ENCODE measurements at places on chromosomes 16 and 17. TPM values are rescaled to one million over a fixed set of nuclear protein-coding genes. Genes with fewer than 3 reads are reported as not detected.

The ACSM2B gene
- not detected for total RNA-seq

The NPIPA2 gene
- 0.60 TPM for total RNA-seq

The HGS gene
- total RNA-seq: 96.0 TPM

The HSD17B2 gene
- not detected for total RNA-seq

The SMPD3 gene
- total RNA-seq: 2.5 TPM

The KLHDC4 gene
- 15.8 TPM for total RNA-seq

The SLC43A2 gene
- total RNA-seq: 21.1 TPM

GRCh38 chr16:89946515-89946914 lies 2.0 kb upstream of the DEF8 start:
- no peak for DNase-seq
- no peak overlapping the region for H3K27ac ChIP-seq
- no peaks in the 10 kb centered on the region for H3K27me3 ChIP-seq

DNA sequence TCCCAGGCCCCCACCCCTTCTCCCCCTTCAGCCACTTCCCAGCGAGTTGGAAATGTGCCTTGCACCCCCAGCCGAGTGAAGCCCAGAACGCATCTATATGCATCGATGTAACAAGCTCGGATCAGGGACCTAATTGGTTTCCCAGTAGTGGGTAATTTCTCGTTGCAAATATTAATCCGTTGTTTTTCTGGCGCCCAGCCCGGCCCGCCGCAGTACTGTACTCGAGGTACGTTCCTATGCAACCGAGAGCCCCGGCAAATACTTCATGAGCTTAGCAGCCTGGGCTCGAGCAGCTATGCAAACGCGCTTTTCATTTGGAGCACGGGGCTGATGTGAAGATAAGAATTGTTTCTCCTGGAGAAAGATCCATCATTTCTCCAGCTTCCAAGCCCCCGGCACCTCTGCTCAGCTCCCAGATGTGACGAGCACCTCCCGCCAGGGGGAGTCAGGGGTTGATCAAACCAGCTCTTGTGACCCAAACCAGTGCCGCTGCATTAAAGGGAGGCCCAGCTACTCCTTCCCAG lies 229.8 kb downstream of the KATNIP start:
- no peak overlapping the region for H3K27ac ChIP-seq
- H3K27me3 ChIP-seq: no peaks in the 10 kb centered on the region
- no peak for DNase-seq
- H3K4me1 ChIP-seq: no peaks in the 10 kb centered on the region
- no peaks in the 10 kb centered on the region for H3K36me3 ChIP-seq

GRCh38 chr17:48127371-48128051 lies 19.9 kb downstream of the SNX11 start:
- no peaks in the 10 kb centered on the region for H3K4me1 ChIP-seq
- no peak overlapping the region for H3K4me3 ChIP-seq
- H3K27ac ChIP-seq: no peak overlapping the region
- H3K27me3 ChIP-seq: no peaks in the 10 kb centered on the region
- no peak for DNase-seq
- H3K36me3 ChIP-seq: no peaks in the 10 kb centered on the region

GRCh38 chr17:10270258-10270657 lies 71.9 kb upstream of the GAS7 start:
- H3K27ac ChIP-seq: no peak overlapping the region
- no peaks in the 10 kb centered on the region for H3K4me1 ChIP-seq
- no peak for DNase-seq
- peaks cover 5% of the 10 kb centered on the region for H3K27me3 ChIP-seq

DNA sequence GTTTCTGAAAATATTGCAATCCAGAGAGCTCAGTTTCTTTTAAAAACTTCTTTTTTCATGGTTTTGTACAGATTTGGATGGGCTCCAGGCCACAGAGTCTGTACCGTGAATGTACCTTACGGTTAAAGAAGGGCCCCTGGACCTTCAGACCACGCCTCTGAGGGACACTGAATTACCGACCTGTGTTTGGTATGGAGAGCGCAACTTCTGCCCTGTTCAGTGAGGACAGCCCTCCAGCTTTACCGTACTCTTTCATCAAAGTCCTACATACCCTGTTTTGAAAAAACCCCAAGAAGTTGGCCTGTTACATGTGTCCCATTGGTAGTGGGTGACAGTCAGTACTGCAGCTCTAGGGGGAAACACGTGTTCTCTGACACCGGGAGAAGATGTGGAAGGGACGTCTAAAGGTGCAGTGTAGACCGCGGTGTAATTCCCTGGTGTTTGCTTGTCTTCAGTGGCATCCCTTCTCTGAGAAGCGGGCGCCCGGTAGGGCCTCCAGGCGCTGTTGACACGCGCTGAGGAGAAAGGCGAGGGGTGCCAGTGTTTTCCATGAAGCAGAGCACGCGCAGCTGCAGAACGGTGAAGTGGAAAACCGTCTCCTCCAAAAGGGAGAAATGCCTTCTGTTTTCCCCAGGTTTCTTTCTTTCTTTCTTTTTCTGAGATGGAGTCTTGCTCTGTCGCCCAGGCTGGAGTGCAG lies 6.2 kb downstream of the PGS1 start:
- H3K36me3 ChIP-seq: no peaks in the 10 kb centered on the region
- peaks cover 46% of the 10 kb centered on the region for H3K4me1 ChIP-seq
- H3K4me3 ChIP-seq: no peak overlapping the region

DNA sequence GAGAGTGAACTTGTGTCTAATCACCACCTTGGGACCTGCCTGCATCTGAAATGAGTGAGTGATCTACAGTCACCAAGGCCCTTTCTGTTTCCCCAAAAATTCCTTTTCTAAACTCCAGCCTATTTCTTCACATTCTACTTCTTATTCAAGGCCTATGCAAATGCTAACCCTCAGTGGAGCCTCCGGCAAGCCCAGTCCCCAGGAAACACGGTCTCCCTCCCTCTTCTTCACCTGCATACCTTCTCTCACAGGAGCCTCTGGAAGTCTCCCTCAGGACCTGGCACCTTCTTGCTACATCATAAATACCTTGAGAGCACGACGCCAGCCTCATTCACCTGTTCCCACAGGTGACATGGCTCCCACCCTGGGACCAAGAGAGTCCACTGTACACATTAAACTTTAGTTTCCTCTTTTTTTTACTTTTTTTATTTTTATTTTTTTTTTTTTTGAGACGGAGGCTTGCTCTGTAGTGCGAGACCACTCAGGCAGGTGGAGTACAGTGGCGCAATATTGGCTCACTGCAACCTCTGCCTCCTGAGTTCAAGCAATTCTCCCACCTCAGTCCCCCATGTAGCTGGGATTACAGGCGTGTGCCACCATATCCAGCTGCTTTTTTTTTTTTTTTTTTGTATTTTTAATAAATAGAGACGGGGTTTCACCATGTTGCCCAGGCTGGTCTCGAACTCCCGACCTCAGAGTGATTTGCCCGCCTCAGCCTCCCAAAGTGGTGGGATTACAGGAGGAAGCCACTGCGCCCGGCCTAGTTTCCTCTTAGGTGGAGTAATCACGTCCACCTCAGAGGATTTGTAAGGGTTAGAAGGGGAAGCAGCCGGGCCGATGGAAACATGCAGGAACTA lies 97.3 kb downstream of the ANKRD11 start:
- no peak overlapping the region for H3K4me3 ChIP-seq
- DNase-seq: no peak
- H3K4me1 ChIP-seq: peaks cover 19% of the 10 kb centered on the region
- H3K27ac ChIP-seq: peak overlapping the region; percentile 88

GRCh38 chr16:4053301-4053845 lies 62.9 kb downstream of the ADCY9 start:
- H3K27ac ChIP-seq: peak overlapping the region; percentile 70
- H3K4me3 ChIP-seq: peak overlapping the region; percentile 28
- peaks cover 22% of the 10 kb centered on the region for H3K4me1 ChIP-seq
- no peaks in the 10 kb centered on the region for H3K36me3 ChIP-seq

DNA sequence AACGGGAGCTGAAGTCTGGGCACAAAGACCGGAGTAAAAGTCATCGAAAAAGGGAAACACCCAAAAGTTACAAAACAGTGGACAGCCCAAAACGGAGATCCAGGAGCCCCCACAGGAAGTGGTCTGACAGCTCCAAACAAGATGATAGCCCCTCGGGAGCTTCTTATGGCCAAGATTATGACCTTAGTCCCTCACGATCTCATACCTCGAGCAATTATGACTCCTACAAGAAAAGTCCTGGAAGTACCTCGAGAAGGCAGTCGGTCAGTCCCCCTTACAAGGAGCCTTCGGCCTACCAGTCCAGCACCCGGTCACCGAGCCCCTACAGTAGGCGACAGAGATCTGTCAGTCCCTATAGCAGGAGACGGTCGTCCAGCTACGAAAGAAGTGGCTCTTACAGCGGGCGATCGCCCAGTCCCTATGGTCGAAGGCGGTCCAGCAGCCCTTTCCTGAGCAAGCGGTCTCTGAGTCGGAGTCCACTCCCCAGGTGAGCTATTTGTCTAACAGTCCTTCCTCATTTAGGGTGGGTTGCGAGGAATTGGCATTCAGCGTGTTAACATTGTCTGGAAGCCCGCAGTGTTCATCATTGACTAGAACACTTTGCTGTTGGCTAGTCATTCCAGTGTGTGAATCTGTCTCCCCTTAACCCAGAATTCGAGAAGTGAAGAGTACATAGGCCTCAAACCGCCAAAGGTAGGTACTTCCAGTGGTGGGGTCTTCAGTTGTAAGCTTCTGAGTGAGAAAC lies 1.5 kb downstream of the CDK12 start:
- H3K27me3 ChIP-seq: no peaks in the 10 kb centered on the region
- peak overlapping the region; percentile 98 for H3K4me3 ChIP-seq
- no peaks in the 10 kb centered on the region for H3K36me3 ChIP-seq
- H3K4me1 ChIP-seq: peaks cover 32% of the 10 kb centered on the region

DNA sequence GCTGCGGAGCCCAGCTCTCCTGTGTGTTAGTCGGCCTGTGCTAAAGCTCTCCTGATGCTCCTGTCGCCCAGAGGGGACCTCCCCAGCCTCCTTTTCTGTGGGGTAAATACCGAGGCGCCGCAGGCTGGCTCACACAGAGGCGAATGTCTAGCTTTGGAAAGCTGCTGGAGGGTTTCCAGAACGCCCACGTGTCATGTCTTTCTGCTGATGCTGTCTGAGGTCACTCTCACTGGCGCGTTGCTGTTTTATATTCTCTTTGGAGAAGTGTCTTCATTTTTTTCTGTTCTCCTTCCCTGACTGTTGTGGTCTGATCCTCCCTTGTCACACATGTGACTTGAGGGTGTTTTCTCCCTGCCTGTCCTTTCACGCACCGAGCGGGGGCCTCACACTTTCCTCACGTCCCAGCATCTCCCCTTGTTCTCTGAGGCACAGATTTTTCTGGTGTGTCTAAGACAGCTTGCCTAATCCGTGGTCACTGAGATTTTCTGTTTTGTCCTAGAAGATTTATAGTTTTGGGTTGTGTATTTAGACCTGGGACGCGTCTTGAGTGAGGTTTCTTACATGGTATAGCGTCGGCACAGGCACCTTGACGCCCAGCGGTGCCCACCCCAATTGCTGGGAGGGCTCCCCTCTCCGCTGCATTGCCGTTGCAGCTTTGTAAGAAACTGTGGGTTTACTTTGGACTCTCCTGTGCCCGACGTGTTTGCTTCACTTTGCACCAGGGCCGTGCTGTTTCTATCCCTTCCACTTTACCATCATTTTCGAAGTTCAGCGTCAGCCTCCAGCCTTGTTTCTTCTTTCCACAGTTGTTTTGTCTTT lies 92.1 kb upstream of the ZNF750 start:
- peak; percentile 46 for DNase-seq
- H3K4me1 ChIP-seq: no peaks in the 10 kb centered on the region
- H3K36me3 ChIP-seq: no peaks in the 10 kb centered on the region
- H3K27me3 ChIP-seq: no peaks in the 10 kb centered on the region
- no peak overlapping the region for H3K27ac ChIP-seq

DNA sequence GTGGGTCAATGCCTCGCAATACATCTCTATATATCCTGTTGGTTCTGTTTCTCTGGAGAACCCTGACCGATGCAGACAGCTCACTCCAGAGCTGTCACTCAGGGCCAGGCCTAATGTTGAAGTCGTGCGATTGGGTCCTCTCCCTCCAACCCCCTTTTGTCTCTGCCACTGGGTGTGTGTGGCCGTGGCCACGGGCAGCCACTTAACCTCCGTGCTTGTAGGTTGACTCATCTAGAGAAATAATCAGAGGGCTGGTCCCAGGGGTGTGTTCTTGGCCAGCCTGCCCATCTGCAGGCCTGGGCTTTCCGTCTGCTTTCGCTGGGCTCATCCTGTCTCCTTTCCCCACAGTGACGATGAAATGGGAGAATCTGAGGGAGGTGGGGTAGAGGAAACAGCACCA lies 7.4 kb downstream of the ADAD2 start:
- H3K36me3 ChIP-seq: no peaks in the 10 kb centered on the region
- H3K27me3 ChIP-seq: no peaks in the 10 kb centered on the region
- no peak overlapping the region for H3K27ac ChIP-seq
- H3K4me1 ChIP-seq: no peaks in the 10 kb centered on the region

- no peaks in the 10 kb centered on the region for H3K27me3 ChIP-seq
- no peaks in the 10 kb centered on the region for H3K36me3 ChIP-seq
- peak overlapping the region; percentile 39 for H3K4me3 ChIP-seq
- DNase-seq: peak; percentile 50
- peaks cover 48% of the 10 kb centered on the region for H3K4me1 ChIP-seq
Observed at GRCh38 chr16:2520784-2521531, 787 bp downstream of the AMDHD2 start.

GRCh38 chr17:21475571-21475970 lies 99.4 kb downstream of the KCNJ12 start:
- H3K27ac ChIP-seq: no peak overlapping the region
- no peaks in the 10 kb centered on the region for H3K36me3 ChIP-seq
- no peaks in the 10 kb centered on the region for H3K4me1 ChIP-seq
- H3K27me3 ChIP-seq: peaks cover 3% of the 10 kb centered on the region

DNA sequence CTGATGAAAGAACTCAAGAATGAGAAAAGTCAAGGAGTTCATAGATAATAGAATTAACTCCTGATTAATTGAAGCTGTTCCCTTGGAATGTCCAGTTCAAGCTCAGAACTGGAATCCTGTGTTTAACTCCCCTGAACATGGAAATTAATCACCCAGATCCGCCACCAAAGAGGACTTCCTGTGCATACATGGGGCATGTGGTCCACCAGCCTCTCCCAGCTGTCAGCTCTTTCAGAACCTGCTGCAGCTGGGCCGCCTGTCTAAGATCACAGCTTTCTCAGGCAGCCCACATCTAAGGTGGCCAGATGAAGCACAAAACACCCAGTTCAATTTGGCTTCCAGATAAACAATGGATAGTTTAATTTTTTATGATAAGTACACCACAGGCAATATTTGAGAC lies 203.7 kb upstream of the COX10 start:
- no peaks in the 10 kb centered on the region for H3K4me1 ChIP-seq
- no peak overlapping the region for H3K27ac ChIP-seq
- DNase-seq: no peak
- no peaks in the 10 kb centered on the region for H3K27me3 ChIP-seq
- no peak overlapping the region for H3K4me3 ChIP-seq
- H3K36me3 ChIP-seq: no peaks in the 10 kb centered on the region

GRCh38 chr17:11467639-11468038 lies 130.6 kb upstream of the DNAH9 start:
- no peak for DNase-seq
- H3K27me3 ChIP-seq: no peaks in the 10 kb centered on the region
- H3K4me1 ChIP-seq: no peaks in the 10 kb centered on the region
- H3K27ac ChIP-seq: no peak overlapping the region

- H3K4me1 ChIP-seq: peaks cover 5% of the 10 kb centered on the region
- H3K36me3 ChIP-seq: no peaks in the 10 kb centered on the region
- no peak overlapping the region for H3K27ac ChIP-seq
- H3K27me3 ChIP-seq: peaks cover 56% of the 10 kb centered on the region
- DNase-seq: no peak
Observed at GRCh38 chr17:37737081-37737480, 7.8 kb downstream of the HNF1B start.

- no peak overlapping the region for H3K4me3 ChIP-seq
- H3K27ac ChIP-seq: no peak overlapping the region
- no peaks in the 10 kb centered on the region for H3K36me3 ChIP-seq
Observed at GRCh38 chr17:1720856-1721386, 3.6 kb upstream of the WDR81 start.

GRCh38 chr16:56520251-56520577 lies 390 bp upstream of the BBS2 start:
- DNase-seq: no peak
- H3K4me1 ChIP-seq: peaks cover 18% of the 10 kb centered on the region
- H3K36me3 ChIP-seq: no peaks in the 10 kb centered on the region
- H3K4me3 ChIP-seq: no peak overlapping the region

All from adrenal gland (tissue), 19 donors.